ENCODE measurements at places on chromosomes 5 and 9. TPM values are rescaled to one million over a fixed set of nuclear protein-coding genes. Genes with fewer than 3 reads are reported as not detected.
A peak's percentile ranks its signal among the peaks of the same experiment; 100 is the strongest.

The RORB gene
- total RNA-seq: 2.9 TPM

- no peak for DNase-seq
Measured at GRCh38 chr5:62974623-62975022, 396.0 kb downstream of the LRRC70 start.

DNA sequence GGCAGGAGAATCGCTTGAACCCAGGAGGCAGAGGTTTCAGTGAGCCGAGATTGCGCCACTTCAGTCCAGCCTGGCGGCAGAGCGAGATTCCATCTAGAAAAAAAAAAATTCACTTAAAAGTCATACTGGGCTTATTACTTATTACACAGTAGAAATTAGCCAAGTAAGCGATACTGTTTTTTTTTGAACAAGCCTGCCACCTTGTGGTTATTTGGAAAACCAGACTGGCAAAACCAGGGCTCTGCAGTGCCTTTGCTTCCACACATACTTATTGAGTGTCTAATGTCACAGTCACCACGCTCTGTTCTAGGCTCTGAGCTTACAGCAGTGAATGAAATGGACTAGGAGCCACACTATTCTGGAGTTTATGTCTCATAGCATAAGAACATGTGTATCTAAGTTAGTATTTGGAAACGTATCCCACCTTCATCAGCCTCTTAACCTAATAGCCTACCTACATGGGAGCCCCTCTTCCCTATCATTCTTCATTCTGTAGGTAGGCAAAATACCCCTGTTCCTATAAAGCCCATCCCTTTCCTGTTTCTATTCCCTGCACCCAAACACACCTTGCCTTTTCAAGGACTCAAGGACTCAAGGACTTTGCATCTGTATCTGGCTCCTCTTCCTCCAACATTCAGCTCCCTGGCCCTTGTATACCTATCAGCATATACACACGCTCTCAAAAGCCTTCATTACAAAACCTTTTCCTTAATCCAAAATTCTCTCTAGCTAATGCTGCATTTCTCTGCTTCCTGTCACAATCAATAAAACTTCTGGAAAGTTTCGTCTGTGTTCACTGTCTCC lies 13.9 kb upstream of the BASP1 start:
- peak; percentile 54 for DNase-seq

DNA sequence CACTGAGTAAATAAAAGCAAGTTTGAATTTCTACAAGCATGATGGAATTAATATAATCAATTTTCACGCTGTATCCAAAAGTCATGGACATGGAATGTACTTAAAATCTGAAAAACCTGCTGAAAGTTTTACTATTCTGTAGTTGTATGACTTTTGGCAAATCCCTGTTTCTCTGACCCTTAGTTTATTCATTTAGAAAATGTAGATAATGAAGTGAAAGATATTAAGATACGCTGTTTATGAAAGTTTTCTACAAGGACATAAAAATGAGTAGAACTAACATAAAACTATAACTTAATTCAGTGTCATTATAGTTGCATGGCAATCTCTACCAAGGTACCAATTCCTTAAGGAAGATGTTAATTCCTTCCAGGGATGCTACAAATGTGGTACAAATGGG lies 363.2 kb upstream of the MPDZ start:
- no peak for DNase-seq

GRCh38 chr9:92100237-92100911 lies 14.8 kb downstream of the SPTLC1 start:
- peak; percentile 90 for DNase-seq

The TAS2R1 gene
- total RNA-seq: not detected

The GLDC gene
- 4.6 TPM for total RNA-seq

DNA sequence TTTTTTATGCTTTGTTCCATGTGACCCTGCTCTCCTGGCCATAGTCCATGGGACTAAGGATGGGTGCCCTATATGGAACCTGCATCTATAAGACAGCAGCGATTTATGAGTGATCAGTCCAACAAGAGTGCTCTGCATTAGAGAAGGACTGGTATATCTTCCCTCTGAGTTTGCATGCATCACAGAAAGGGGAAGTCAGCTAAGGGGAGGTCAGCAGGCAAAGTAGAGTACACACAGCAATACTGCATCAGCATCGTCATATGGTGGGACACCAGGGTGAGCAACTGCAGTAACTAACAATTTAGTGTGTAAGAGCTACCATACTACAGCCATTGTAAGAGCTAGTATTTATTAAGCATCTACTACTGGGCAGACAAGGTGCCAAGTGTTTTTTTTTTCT lies 311.3 kb downstream of the NDUFS4 start:
- DNase-seq: no peak

DNA sequence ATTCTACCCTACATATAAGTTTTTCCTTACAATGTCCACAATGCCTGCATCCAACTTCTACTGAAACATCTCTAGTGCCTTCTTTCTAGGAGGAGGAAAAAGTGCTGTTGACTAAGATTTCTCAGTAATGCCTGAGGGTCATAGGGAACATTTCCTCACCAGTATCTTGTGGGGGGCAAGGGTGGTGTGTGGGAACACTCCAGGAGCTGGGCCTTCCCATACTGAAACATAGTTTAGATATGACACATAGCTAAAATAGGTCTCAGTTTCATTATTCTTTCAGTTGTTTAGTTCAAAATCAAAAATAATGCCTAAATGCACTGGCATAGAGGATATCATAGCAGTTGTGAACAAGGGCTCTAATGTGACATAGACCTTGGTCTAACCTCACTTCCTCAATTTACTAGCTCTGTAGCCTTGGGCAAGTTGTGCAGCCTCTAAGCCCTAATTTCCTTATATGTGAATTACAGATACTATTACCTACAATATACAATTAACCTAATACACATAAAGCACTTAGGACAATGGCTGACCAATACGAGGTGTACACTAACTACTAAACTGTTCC lies 66.1 kb downstream of the HAPLN1 start:
- DNase-seq: peak; percentile 7

- DNase-seq: peak; percentile 73
Measured at GRCh38 chr5:102910240-102911226, 155.4 kb downstream of the PAM start.

DNA sequence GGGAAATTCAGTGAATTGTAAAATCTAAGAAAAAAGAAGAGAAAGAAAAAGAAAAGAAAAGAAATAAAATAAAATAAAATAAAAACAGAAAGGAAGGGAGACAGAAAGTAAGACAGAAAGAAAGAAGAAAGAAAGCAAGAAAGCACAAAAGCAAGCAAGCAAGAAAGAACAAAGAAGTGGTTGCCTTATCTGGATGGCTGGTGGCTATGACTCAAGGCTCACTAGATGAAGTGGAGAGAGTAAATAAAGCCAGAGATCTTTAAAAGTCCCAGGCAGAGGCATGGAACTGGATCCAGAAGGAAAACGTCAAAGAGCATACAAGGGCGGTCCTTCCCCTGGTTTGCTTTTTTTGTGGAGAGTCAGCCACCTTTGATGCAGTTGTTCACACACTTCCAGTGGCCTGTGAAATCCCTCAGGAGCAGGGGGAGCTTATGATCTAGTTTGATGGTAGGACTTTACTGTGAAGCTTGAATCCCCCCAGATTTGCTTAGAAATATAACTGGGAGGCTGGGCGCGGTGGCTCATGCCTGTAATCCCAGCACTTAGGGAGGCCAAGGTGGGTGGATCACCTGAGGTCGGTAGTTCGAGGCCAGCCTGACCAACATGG lies 176.7 kb upstream of the HMHB1 start:
- peak; percentile 64 for DNase-seq

The SLC6A18 gene
- total RNA-seq: not detected

- DNase-seq: peak; percentile 52
Measured at GRCh38 chr5:134511796-134512660, 13.4 kb upstream of the JADE2 start.

The RGS7BP gene
- total RNA-seq: 0.09 TPM

The NPM1 gene
- 3,269 TPM for total RNA-seq

DNA sequence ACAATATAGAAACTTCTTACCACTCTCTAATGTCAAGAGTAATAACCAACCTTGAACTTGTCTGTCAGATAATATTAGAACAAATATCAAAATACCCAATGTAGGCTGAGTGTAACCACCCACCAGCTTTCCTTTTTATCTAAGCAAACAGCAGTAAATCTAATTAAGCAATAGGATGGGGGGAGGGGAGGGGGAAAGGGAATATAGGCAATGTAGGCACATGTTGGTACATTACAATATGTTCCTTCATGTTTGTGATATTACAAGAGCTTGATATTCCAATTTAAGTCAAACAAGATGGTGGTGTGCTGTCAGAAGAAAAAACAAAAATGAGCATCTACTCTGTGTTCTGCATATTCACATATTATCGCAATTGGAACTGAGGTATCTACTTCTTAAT lies 158.2 kb downstream of the DENND1A start:
- DNase-seq: no peak

The MYOZ3 gene
- total RNA-seq: not detected

The PCDHB4 gene
- 0.51 TPM for total RNA-seq

- DNase-seq: no peak
Measured at GRCh38 chr5:155871623-155872022, 455.3 kb upstream of the SGCD start.

The C5orf47 gene
- total RNA-seq: not detected

The C1QTNF3 gene
- total RNA-seq: 0.11 TPM

The HAVCR2 gene
- 0.12 TPM for total RNA-seq

GRCh38 chr5:26763215-26763614 lies 275.2 kb downstream of the CDH9 start:
- DNase-seq: no peak

- peak; percentile 17 for DNase-seq
Measured at GRCh38 chr5:103519550-103519949, 43.0 kb downstream of the NUDT12 start.

DNA sequence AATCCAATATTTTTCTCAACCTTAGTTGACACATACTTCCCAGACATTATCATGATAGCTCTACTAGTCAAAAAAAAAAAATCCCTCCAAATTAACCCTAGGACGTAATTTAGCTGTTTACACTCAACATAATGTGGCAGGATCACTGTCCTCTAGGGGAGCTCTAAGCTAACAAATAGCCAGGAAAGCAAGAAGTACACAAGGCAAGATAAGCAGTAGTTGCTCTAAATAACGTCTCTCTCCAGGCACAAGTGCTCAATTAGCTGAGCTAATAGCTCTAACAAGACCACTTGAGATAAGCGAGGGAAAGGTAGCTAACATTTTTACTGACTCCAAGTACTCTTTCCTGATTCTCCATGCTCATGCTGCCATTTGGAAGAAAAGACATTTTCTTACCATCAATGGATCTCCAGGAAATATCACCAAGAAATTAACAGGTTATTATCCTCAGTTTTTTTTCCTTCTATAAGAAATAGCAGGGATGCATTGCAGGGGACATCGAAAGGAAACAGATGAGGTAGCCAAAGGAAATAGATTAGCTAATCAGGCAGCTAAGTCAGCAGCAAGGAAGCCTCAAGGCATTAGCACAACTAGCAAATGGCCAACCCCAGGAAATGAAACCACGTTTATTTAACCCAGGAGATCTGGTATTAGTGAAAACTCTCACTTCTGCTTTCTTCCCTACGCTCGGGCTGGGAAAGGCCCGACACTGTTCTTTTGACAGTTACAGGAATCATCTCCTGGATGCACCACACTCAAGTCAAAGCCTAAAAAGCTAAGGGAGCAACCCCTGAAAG lies 614.1 kb downstream of the PTPRD start:
- DNase-seq: peak; percentile 9

GRCh38 chr9:84317563-84317962 lies 23.0 kb downstream of the SLC28A3 start:
- peak; percentile 14 for DNase-seq

DNA sequence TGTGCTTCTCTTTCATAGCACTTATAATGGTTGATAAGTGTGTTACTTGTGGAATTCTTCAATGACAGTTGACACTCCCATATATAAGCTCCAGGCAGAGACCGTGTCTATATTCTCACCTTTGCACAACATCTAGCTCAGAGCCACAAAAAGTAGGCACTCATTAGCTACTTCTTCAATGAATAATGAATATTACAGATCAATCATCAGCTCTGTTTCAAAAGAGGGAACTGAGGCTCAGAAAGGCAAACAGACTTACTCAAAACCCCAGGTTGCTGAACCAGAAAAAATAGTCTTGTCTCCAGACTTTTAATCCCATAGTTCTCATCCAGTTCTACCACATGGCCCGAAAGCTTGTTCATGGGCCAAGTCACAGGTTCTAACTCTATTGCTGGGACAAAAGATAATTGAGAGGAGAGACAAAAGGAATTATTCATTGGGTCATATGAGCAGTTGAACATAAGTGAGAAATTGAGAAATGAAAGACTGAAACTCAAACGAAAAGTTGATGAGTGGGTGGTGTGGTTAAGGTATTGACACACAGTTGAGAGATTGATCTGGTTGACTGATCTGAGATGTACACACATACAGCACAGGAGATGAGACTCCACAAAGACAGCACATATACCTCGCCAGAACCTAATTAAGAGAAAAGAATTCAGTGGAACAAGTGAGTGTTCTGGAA lies 381.6 kb downstream of the EFNA5 start:
- DNase-seq: no peak

DNA sequence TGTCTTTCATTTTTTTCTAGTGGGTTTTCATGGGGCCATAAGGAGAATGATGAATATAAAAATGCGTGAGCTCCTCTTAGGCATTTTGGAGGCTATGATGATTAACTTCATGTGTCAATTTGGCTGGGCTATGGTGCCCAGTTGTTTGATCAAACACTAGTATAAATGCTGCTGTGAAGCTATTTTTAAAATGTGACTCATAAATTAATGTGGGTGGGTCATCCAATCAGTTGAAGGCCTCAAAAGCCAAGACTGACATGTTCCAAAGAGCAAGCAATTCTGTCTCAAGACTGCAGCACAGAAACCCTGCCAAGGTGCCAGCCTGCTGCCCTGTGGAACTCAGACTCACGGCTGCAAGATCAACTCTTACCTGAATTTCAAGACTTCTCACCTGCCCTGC lies 24.4 kb upstream of the ICE1 start:
- no peak for DNase-seq

DNA sequence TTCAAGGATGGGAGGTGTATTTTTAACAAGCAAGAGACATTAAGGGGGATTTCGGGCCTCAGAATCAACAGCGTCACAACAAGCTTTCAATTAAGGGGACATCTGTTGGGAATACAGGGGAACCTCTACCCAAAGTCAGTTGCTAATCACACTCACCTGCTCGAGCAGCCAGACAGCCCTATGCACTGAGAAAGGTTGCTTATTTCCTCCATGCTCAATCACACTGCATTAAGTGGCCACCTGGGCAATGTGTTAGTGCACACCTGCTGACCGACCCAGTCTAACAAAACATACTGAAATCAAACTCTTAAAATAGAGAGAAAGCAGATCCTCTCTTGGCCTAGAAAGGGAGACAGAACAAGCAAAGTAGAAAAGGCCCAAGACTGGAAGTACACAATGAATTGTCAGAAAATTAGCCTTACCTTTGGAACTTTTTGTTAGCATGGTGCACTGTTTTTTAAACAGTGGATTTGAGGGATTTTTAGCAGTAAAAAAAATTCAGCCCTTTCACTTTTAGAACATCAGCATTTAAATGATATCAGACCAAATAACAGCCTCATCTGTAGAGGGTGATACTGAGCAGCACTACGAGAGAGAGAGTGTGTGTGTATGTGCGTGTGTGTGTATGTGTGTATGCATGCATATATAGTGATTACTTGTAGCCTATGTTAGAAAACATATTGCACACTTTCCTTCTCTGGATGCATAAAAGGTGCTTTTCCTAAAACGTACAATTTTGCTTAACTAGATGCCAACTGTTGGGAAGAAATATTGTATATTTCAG lies 1118.6 kb upstream of the DMAC1 start:
- DNase-seq: no peak

GRCh38 chr5:151970885-151971284 lies 46.2 kb upstream of the GLRA1 start:
- no peak for DNase-seq

Data from Daoy (cell line).